Naive thymus-derived CD4-positive, alpha-beta T cell (primary cell): ENCODE measurements at places on chromosomes 5 and 9. TPM values are rescaled to one million over a fixed set of nuclear protein-coding genes. Genes with fewer than 3 reads are reported as not detected.

DNA sequence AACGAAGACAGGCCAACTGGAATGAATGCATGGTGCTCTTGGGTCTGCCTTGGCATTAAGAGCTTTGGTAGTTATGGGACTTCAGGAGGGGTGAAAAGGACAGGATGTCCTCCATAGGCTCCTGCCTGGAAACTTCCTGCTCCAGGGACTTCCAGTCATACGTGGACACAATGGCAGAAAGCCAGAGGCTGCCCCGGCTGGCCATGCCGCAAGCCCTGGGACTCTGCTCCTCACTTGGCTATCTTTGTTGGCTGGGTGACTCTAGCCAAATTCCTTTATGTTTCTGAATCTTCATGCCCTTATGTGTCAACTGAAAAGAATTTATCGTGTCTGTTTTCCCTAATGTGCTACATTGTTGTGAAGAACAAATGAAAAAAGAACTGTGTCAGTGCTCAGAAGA lies 136.9 kb downstream of the SIL1 start:
- H3K36me3 ChIP-seq = no peaks in the 10 kb centered on the region
- H3K27ac ChIP-seq = no peak overlapping the region
- no peak overlapping the region for H3K4me3 ChIP-seq
- H3K27me3 ChIP-seq = no peaks in the 10 kb centered on the region
- no peak for DNase-seq
- no peaks in the 10 kb centered on the region for H3K4me1 ChIP-seq

GRCh38 chr5:125143011-125143410 lies 396.6 kb upstream of the ZNF608 start:
- no peak overlapping the region for H3K4me3 ChIP-seq
- no peak for DNase-seq
- no peaks in the 10 kb centered on the region for H3K4me1 ChIP-seq
- H3K27ac ChIP-seq = no peak overlapping the region

The FAM221B gene
- polyA plus RNA-seq = not detected

DNA sequence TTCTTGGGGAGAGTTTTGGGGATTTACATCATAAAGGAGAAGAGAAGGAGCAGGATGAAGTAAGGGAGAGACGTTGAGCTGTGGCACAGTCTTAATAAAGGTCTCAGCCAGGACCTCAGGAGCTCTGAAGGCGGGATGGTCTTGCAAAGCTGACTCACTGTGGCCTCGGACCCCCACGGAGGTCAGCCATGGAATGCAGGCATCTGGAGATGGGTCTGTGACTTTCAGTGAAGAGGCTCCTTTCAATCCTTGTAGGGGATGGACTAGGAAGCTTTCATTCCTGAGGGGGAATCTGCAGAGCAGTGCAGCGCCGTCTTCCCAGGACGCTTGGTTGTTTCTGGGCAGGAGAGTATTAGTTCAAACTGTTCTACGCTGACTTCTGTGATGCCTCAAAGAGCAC lies 65.7 kb upstream of the BASP1 start:
- H3K27me3 ChIP-seq = no peaks in the 10 kb centered on the region
- no peak for DNase-seq
- no peak overlapping the region for H3K27ac ChIP-seq
- no peaks in the 10 kb centered on the region for H3K36me3 ChIP-seq
- no peaks in the 10 kb centered on the region for H3K4me1 ChIP-seq

DNA sequence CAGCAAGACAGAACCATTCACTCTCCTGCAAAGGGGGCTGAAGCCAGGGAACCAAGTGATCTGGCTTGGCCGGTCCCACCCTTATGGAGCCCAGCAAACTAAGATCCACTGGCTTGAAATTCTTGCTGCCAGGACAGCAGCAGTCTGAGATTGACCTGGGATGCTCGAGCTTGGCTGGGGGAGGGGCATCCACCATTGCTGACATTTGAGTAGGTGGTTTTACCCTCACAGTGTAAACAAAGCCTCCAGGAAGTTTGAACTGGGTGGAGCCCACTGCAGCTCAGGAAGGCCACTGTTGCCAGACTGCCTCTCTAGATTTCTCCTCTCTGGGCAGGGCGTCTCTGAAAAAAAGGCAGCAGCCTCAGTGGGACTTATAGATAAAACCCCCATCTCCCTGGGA lies 60.5 kb downstream of the TNFSF8 start:
- peak overlapping the region; percentile 37 for H3K4me3 ChIP-seq
- H3K36me3 ChIP-seq = no peaks in the 10 kb centered on the region
- no peak for DNase-seq
- H3K27me3 ChIP-seq = no peaks in the 10 kb centered on the region
- peaks cover 18% of the 10 kb centered on the region for H3K4me1 ChIP-seq

DNA sequence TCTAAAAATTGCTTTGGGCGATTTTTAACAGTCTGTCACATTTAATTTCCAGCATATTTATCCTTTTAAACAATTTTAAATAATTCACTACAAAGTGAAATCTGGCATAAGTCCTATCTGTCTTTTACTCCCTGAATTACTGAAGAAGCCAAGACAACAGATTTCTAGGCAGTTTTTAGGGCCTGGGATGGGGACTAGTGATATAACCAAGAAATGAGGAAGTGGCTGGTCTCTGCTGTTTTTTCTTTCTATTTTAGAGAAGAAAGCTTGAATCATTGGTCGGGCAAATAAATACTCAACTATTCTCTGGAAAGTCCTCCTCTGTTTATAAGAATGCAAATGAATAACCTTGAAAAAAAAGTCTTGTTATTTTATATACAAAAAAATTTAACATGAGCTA lies 79.7 kb upstream of the SSBP2 start:
- no peak for DNase-seq
- H3K36me3 ChIP-seq = no peaks in the 10 kb centered on the region
- no peaks in the 10 kb centered on the region for H3K27me3 ChIP-seq
- H3K4me1 ChIP-seq = no peaks in the 10 kb centered on the region
- no peak overlapping the region for H3K27ac ChIP-seq
- no peak overlapping the region for H3K4me3 ChIP-seq

GRCh38 chr5:73935719-73936118 lies 309.7 kb downstream of the ARHGEF28 start:
- H3K4me3 ChIP-seq = no peak overlapping the region
- H3K4me1 ChIP-seq = no peaks in the 10 kb centered on the region
- H3K36me3 ChIP-seq = no peaks in the 10 kb centered on the region
- no peaks in the 10 kb centered on the region for H3K27me3 ChIP-seq
- no peak for DNase-seq
- H3K27ac ChIP-seq = no peak overlapping the region

The SV2C gene
- polyA plus RNA-seq = not detected

DNA sequence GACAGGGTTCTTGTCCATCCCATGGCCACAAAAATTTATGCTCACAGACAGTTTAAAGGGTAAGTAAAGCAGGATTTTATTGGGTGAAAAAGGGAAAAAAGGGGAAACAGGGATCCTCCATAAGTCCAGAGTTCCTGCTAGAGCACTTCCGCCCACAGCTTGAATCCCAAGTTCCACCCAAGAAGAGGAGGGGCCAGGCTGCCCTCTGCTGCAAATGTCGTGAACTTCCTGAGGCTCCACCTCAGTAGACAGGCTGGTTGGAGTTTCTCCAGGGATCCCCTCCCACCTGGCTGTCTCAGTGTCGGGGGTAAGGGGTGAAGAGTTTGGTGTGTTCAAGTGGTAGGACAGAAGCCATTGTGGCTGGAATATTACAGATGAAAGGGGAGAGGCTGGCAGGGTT lies 275.0 kb upstream of the SGCD start:
- DNase-seq = no peak
- no peak overlapping the region for H3K27ac ChIP-seq
- no peaks in the 10 kb centered on the region for H3K4me1 ChIP-seq
- no peak overlapping the region for H3K4me3 ChIP-seq
- H3K36me3 ChIP-seq = no peaks in the 10 kb centered on the region

DNA sequence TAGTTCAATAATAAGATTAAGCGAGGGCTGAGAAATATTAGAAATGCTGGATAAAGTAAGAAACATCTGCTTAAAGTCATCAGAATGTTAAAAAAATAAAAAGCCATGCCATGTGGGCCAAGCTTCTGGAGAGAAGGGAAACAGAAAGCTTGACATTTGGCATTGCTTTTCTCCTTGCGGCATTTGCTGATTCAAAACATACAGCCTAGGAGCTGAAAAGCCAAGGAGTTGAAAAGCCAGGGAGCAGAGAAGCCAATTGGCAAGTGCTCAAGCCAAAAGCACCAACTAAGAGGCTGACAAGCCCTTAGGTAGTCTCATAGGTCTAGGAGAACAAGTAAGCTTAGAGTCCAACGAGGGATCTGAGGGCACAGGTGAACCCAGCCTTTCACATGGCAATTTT lies 754.3 kb downstream of the TLE4 start:
- no peak overlapping the region for H3K4me3 ChIP-seq
- no peaks in the 10 kb centered on the region for H3K4me1 ChIP-seq
- no peaks in the 10 kb centered on the region for H3K27me3 ChIP-seq
- no peaks in the 10 kb centered on the region for H3K36me3 ChIP-seq
- H3K27ac ChIP-seq = no peak overlapping the region

DNA sequence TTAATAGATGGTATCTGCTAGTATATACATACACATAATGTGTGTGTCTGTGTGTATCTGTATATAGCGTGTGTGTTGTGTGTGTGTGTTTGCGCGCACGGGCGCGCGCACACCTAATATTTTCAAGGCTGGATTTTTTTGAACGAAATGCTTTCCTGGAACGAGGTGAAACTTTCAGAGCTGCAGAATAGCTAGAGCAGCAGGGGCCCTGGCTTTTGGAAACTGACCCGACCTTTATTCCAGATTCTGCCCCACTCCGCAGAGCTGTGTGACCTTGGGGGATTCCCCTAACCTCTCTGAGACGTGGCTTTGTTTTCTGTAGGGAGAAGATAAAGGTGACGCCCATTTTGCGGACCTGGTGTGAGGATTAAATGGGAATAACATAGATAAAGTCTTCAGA lies 757 bp downstream of the FXN start:
- H3K27me3 ChIP-seq = no peaks in the 10 kb centered on the region

GRCh38 chr5:78287833-78288232 lies 6.7 kb downstream of the AP3B1 start:
- no peak for DNase-seq
- no peak overlapping the region for H3K4me3 ChIP-seq
- H3K4me1 ChIP-seq = peaks cover 9% of the 10 kb centered on the region
- no peaks in the 10 kb centered on the region for H3K36me3 ChIP-seq
- H3K27me3 ChIP-seq = no peaks in the 10 kb centered on the region

GRCh38 chr5:9715891-9716335 lies 85.8 kb upstream of the TAS2R1 start:
- no peaks in the 10 kb centered on the region for H3K27me3 ChIP-seq
- H3K4me3 ChIP-seq = no peak overlapping the region
- no peak overlapping the region for H3K27ac ChIP-seq
- H3K36me3 ChIP-seq = no peaks in the 10 kb centered on the region

GRCh38 chr9:89427621-89428221 lies 70.2 kb downstream of the SEMA4D start:
- H3K4me3 ChIP-seq = no peak overlapping the region
- H3K36me3 ChIP-seq = no peaks in the 10 kb centered on the region
- peak overlapping the region; percentile 63 for H3K27ac ChIP-seq
- peaks cover 86% of the 10 kb centered on the region for H3K4me1 ChIP-seq
- DNase-seq = no peak

DNA sequence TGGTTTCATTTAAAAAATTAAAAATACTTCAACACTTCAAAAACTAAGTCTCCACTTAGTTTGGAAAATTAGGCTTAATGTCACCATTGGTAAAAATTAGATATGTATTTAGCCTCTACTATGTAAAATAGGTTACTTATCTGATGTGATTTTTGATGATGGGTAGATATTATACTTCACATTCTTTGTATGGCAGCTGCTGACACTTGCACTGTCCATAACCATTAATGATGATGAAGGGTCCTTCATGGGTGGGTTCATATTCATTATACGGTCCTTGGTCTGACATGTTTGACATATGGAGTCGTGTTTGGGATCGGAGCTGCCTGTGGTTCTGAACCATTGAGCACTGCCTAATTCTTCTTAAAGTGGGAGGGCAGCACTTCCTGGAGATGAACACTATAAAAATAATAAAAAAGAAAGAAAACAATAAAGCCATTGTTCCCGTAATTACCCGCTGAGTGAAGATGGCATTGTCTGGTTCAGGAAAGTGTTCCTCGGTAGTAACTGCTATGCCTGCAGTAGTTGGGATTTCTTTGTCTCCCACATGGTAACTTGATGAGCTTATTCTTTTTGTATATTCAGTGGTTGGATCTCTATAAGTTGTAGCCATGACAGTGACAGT lies 2.2 kb downstream of the LRRTM2 start:
- no peaks in the 10 kb centered on the region for H3K27me3 ChIP-seq
- no peak overlapping the region for H3K4me3 ChIP-seq
- H3K27ac ChIP-seq = no peak overlapping the region

DNA sequence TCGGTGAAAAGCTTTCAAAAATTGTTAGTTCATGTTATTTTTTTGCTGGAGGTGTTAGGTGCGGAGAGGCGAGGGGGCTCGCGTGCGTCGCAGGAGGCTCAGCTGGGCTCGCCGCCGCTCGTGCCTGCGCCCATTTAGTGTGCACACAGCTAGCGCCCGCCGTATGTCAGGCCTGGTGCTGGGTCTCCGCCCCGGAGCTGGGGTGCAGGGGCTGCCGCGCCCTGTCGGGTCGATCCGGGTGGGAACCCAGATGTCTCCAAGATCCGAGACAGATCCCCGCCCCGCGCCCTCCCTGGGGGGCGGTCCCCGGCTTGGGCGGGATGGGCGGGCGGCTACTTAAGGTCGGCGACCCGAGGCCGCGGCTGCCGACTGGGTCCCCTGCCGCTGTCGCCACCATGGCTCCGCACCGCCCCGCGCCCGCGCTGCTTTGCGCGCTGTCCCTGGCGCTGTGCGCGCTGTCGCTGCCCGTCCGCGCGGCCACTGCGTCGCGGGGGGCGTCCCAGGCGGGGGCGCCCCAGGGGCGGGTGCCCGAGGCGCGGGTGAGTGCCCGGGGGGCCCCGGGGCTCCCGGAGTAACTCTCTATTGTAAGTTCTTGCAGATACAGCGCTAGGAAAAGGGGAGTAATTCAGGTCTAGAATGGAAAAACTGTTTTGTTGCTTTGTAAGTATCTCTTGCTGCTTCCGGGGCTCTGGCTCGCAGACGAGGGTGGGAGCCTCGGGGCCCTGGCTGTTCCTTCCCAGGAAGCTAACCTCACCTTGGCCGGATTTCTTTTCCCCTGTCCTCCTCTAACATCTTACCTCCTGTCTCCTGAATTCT lies 31.7 kb downstream of the GSN start:
- peak overlapping the region; percentile 43 for H3K4me3 ChIP-seq
- H3K36me3 ChIP-seq = no peaks in the 10 kb centered on the region
- H3K27me3 ChIP-seq = no peaks in the 10 kb centered on the region
- no peak overlapping the region for H3K27ac ChIP-seq
- DNase-seq = peak; percentile 48

The TYRP1 gene
- polyA plus RNA-seq = not detected

The CCNO gene
- not detected for polyA plus RNA-seq

DNA sequence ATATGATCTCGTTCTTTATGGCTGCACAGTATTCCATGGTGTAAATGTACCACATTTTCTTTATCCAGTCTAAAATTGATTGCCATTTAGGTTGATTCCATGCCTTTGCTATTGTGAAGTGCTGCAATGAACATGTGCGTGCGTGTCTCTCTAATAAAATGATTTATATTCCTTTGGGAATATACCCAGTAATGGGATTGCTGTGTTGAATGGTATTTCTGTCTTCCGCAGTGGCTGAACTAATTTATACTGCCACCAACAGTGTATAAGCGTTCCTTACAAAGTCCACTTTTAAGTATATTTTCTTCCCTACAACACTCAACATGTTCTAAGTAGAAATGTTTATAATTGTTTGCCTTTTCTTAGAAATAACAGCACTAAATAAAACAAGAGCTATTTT lies 521.9 kb downstream of the DTWD2 start:
- H3K27ac ChIP-seq = no peak overlapping the region
- H3K4me3 ChIP-seq = no peak overlapping the region
- no peaks in the 10 kb centered on the region for H3K4me1 ChIP-seq
- no peaks in the 10 kb centered on the region for H3K27me3 ChIP-seq
